ENCODE measurements at places on chromosomes 12 and 14. TPM values are rescaled to one million over a fixed set of nuclear protein-coding genes. Genes with fewer than 3 reads are reported as not detected.

- DNase-seq: no peak
Observed at GRCh38 chr12:104782296-104782695, 175.8 kb downstream of the SLC41A2 start.

DNA sequence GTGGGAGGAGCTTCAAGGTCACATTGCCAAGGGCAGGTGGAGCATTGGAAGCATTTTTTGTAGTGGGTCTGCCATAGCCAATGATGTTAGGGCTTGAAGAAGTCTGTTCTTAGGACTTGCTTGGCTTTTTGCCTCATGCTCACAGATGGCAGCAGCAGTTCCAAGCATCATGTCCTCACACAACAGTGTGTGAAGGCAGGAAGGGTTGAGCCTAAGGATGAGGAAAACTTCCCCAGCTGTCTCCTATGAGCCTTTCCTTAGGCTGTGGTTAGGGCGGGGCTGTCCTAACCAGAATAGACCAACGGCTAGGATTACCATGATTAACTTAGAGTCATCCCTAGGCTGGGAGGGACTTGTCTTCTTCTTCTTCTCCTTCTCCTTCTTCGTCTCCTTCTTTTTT lies 76.2 kb upstream of the KCNA1 start:
- no peak for DNase-seq

DNA sequence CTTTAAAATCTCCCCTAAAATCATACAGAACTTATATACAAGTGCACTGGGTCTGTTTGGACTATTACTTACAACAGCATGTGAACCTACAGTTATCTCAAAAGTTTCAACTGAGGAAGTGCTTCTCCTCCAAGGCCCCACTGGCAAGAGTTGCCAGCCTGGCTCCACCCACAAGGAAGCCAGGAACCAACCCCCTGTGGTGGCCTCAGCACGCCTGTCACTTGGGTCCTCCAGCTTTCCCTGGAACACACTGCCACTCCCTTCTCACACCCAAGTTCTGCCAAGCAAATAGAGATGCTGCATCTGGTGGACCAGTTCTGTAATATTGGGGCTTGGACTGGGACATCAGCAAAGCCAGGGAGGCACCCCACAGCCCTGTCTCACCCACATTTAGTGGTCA lies 115.4 kb downstream of the GCH1 start:
- DNase-seq: no peak

DNA sequence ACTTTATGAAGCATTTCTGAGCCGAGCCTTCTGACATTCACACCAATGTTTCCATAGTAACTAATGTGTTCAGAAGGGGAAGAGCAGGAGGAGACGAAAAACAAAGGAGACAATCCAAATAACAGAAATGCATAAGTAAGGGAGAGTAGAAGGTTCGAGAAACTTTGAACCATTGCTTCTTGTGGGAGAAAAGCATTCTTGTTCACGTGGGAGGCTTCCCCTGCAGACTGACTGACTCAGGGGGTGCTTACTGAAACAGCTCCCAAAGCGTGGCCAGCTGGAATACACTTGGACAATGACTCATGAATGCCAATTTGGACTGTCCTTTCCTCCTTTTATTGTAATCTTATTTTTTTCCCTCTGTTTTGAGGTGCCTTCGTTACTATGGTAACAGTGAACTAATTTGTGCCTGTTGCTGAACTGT lies 73.9 kb downstream of the NEDD1 start:
- no peak for DNase-seq

- DNase-seq: no peak
Observed at GRCh38 chr12:4380332-4380731, 820 bp upstream of the FGF23 start.

DNA sequence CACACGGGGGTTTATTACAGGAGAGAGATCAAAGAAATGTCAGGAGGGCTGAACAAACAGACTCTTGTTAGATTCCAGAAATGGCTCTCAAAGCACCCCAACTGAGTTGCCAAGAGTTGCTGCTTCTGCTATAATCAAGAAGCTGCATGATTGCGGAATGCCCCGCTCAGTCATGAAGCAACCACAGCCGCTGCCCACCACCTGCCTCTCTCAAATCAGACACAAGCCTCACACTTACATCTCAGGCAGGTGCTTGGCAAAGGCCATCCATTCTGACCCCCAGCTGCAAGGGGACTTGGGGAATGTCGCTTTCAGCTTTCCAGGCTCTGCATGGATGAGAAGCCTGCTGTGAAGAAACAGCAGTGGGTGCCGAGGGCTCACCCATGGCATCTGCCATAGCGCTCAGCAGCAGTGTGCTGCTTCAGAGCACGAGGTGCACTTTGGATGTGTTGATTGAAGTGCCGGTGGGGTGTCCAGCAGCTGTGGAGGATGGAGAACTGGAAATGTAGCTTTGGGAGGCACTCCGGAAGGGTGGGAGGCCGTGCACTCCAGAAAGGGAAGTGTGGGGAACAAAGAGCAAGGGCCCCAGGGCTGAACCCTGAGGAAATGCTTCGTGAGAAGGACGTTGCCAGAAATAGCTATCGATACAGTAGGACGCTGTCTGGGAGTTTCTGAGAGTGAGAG lies 37.7 kb downstream of the LRRC74A start:
- DNase-seq: peak; percentile 81

DNA sequence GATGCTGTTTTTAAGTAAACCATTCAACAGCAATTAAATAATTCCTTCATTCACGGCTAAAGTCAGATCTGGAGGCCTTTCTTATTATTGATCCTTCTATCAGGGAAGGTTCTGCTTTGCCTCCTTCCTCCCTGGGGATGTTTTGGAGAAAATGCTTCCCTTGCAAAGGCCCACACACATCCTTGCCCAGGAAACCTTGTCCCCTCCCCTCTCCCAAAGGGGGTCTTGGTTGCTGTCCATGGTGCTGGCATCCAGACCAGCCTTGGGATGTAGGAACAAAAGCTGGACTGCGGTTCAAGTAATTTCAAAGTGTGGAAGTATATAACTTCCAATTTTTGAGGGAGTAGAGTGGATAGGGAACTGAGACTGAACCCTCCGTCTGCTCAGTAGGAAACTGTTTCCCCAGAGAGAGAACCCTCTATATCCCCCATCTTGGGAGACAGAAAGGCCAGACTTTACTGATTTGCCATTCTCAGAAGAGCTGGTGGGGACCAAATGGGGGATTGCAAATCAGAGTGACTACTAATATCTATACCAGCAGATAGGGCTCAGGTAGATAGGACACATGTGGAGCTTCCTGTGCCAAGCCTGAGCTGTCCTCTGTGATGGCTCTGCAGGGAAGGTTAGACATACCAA lies 5.6 kb downstream of the MARCHF9 start:
- no peak for DNase-seq

DNA sequence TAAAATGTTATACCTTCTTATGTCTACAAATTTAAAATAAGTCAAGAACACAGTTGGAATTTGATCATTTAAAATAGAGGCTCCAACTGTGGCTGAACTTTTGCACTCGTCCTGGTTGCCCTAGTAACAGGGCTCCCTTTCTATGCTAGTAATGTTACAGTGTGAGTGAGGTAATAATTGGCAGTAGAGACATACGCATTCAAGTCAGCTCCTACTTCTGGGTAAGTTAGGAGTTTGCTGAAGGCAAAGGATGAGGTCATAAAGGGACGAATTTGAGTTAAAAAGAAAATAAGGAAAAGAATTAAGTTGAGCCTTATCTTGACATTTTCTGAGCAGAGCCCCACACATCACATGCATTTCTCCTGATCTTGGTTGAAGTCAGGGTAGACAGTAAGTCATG lies 129.1 kb downstream of the TMEM117 start:
- DNase-seq: no peak

- no peak for DNase-seq
Observed at GRCh38 chr14:92385561-92385960, 62.6 kb downstream of the SLC24A4 start.

GRCh38 chr12:113007166-113007565 lies 28.8 kb downstream of the OAS2 start:
- no peak for DNase-seq

GRCh38 chr14:73851567-73852382 lies at the start of gene PTGR2:
TSS of gene PTGR2 (plus strand) at chr14:73851831. CDS start at chr14:73858863, 7,032 bp downstream.
- peak; percentile 96 for DNase-seq

GRCh38 chr14:106185837-106186233 lies 659.5 kb downstream of the TMEM121 start:
- DNase-seq: no peak

DNA sequence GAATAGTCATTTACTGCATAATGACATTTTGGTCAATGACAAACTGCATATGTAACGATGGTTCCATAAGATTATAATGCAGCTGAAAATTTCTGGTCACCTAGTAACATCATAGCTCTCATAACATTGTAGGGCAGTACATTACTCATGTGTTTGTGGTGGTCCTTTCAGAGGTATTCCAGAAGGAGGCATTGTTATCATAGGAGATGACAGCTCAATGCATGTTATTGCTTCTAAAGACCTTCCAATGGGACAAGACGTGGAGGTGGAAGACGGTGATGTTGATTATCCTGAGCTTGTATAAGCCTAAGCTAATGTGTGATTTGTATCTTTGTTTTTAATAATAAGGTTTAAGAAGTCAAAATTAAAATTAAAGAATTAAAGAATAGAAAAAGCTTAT lies 43.8 kb upstream of the TSPAN11 start:
- no peak for DNase-seq

GRCh38 chr12:40137252-40137651 lies 31.4 kb upstream of the SLC2A13 start:
- peak; percentile 23 for DNase-seq

DNA sequence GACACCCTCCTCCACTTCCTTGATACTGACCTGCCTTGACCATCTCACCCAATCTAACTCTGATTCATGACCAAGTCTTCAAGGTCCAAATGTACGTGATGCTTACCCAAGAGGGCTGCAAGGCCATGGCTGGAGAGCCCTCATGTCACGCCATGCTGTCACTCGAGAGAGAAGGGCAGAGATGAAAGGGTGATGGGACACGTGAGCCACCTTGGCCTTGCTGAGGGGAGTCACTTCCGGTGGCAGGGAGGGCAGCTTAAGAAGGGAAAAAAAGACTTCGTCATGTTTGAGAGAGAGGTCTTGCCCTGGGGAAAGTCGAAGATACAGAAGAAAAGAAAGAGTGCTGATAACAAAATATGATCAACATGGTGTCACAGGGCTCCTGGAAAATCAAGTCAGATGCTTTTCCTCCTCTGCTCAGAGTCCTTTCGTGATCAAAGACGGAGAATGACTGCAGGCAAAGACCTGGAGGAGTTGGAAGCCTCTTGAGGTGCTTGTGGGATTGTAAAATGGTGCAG lies 3.3 kb upstream of the SCARB1 start:
- DNase-seq: no peak

- DNase-seq: no peak
Observed at GRCh38 chr12:27608890-27609289, 84.9 kb downstream of the PPFIBP1 start.

CEBPE gene
- not detected for total RNA-seq

SDR9C7 gene
- total RNA-seq: not detected

TAS2R19 gene
- 17.8 TPM for total RNA-seq

RSRC2 gene
- total RNA-seq: 117 TPM

ISCA2 gene
- total RNA-seq: 29.0 TPM

Measured in upper lobe of left lung (tissue), 6 donors.